ENCODE measurements at places on chromosomes 12 and 14.
A peak's percentile ranks its signal among the peaks of the same experiment; 100 is the strongest.

DNA sequence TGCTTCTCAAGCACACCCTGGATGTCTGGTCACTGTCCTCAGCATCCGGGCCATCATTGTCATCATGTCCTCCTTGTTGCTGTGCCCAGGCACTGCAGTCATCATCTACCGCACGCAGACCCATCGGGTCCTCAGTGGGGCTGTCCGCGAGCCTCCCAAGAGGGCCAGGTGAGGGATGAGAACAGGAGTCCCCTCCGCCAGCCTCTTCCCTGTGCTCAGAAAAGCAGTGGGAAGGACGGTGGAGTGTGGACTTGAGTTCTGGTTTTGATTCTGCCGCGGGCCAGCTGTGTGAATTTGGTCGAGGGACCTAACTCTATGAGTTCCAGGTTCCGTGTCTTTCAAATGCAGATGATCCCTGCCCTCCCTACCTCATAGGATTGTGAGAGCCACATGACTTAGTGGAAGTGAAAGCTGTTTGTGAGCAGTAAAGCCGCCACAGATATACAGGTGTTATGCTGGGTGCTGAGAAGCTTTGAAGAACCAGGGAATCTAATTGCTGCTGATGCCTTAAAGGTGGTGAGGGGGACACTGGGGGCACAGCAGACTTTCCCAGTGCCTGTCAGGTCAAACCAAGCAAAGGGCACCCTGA lies 122.9 kb upstream of the RAP1B start:
- no peak for DNase-seq

- peak; percentile 24 for DNase-seq
These were observed 4.5 kb downstream of the DHH start for GRCh38 chr12:49089821-49090773.

DNA sequence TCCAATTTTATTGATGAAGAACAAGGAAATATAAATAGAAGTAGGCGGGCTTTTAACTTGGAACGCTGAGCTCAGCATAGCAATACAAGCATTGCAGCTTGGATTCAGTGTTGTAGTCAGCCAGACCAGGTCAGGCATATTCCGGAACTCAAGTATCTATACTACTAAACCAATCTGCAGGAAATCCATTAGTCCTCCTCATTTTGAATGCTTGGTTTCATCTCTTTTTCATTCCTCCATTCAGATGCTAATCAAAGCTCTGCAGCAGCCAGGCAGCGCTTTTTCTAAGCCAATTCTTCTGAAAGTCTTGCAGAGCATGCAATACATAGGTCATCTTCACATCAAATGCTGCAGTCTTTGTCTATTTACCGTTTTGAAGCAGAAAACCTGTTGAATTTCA lies 49.0 kb downstream of the KIF21A start:
- no peak for DNase-seq

DNA sequence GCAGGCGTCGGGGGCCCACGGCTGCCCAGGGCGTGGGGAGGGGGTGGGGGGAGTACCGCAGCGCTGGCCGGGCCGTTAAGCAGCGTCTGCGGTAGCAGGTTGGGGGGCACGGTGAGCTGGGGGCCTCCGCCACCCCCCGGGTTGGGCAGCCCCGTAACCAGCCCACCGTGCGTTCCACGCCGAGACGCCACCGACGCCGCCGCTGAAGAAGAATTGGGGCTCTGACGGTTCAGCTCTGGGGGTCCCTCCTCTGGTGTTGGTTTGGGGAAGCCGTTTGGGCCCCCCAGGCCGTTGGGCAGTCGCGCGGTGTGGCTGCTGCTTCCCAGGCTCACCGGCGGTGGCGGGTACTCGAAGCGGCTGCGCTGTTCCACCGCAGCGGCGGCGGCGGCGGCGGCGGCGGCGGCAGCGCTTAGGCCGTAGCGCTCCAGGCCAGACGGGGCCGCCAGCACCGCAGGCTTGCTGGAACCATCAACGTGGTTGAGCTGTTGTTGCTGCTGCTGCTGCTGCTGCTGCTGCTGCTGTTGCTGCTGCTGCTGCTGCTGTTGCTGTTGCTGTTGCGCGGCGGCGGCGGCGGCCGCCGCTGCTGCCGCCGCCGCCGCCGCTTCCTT lies 1.5 kb downstream of the IRF2BPL start:
- no peak for DNase-seq

DNA sequence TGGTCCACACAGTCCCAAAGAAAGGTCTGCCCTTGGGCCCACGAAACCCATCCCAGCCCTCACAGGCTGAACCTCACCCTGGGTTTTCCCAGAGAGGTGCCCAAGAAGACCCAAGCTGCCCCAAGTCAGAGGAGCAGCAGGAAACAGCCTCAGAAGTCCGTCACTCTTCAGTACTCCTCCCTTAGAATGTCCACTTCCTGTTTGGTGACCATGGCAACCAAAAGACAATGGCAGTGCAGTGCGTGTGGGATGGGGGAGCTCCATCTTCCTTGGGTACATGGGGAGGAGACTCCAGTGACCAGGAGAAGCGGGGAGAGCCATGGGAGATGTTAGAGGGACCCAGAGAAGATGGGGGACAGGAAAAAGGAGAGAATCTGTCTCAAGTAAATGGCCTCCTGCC lies 11.3 kb downstream of the SELPLG start:
- DNase-seq = no peak

- no peak for DNase-seq
These were observed 105.1 kb upstream of the SEL1L start for GRCh38 chr14:81638656-81639280.

GRCh38 chr12:122827258-122827657 lies 8.0 kb upstream of the HIP1R start:
- no peak for DNase-seq

DNA sequence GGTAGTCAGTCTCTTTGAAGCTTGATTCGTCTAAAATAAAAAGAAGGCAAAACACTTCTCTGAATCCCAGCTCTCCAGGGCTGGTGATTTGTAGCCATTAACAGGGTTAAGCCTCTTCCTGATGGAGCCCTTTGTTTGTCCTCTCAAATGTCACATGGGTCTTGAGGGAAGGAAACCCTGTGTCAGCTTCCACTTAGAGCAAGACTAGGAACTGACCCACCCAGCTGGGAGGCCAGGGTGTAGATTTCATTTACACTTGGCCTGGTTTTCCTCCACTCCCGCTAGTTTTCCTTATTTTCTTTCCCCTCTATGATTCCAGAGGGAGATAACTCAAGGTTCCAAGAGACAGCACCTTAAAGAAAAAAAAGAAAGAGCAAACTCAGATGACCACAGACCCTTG lies 230.5 kb upstream of the EGLN3 start:
- DNase-seq = peak; percentile 25

DNA sequence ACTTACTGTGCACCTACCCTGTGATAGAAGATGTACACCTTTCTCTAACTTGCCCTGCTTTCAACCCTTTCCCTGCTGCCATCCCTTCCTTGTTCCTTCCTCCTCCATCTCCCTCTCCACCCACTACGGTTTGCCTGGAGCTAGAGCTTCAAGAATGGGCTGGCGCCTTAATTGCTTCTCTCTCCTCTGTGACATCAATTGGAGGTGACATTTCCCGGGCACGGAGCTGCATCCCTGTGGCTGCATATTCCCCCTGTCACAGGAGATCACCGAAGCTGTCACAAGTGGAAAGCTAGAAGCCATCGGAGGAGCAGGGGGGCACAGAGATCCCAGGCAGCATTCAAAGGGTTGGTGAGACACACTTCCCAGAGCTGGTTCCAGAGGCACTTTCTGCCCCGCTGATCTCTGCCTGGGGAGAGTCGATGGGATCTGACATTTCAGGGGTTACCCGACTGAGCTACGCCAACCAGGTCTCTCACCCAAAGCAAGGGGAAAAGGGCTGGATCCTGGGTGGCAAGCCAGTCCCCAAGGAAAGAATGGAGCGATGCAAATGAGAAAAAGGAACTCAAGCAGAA lies 604.9 kb downstream of the MED13L start:
- no peak for DNase-seq

- no peak for DNase-seq
These were observed 116.4 kb downstream of the PRICKLE1 start for GRCh38 chr12:42473130-42473529.

DNA sequence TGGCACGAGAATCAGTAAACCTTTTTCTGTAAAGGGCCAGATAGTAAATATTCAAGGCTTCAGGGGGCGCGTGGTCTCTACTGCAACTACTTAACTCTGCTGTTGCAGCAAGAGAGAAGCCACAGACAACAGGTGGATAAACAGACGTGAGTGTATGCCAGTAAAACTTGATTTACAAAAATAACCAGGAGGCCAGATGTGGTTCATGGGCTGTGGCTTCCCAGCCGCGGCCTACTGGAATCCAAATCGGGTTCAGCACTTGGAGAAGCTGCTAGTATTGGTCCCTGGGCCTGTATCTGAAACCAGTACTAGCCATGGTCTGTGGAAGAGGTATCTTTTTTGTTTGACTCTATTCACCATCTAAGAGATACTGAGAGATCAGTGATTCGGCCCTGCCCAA lies 13.3 kb downstream of the PPP2R5C start:
- DNase-seq = no peak

DNA sequence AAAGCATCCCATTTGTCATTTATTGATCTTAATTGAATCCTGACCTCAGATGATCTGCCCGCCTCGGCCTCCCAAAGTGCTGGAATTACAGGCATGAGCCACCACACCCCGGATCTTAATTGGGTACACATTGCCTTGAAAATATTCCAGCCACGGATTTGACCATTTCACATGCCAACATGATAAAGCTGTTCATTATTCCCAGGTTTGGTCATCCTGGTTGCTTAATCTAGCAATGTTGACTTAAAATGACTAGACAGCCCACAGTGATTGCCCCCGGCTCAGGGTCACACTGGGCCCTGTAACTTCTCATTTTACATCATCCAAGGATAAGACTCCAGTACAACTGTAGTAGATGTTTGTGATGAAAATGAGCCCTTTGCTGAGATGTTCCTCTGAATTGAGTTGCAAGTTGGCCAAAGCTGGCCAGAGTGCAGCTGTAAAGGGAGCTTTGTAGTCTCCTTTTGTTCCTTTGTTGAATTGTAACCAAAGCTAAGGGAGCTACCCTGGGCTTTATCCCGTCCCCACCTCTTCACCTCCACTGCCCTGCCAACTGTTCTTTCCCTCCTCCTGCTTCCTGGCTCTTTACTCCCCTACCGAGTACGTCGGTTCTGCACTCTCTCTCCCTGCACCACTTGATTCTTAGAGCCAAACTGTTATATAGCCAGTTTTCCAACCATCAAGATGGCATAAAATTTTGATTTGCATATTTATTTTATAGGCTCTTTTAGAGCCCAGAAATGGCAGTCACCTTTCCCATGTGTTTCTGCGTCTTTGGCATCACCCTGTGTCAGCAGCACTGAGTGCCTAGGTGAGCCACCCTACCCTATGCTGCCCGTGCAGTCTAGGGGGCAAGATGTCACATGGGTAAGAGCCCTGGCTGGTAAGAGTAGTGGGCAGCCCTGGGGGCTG lies 141.3 kb upstream of the HIF1A start:
- no peak for DNase-seq

DNA sequence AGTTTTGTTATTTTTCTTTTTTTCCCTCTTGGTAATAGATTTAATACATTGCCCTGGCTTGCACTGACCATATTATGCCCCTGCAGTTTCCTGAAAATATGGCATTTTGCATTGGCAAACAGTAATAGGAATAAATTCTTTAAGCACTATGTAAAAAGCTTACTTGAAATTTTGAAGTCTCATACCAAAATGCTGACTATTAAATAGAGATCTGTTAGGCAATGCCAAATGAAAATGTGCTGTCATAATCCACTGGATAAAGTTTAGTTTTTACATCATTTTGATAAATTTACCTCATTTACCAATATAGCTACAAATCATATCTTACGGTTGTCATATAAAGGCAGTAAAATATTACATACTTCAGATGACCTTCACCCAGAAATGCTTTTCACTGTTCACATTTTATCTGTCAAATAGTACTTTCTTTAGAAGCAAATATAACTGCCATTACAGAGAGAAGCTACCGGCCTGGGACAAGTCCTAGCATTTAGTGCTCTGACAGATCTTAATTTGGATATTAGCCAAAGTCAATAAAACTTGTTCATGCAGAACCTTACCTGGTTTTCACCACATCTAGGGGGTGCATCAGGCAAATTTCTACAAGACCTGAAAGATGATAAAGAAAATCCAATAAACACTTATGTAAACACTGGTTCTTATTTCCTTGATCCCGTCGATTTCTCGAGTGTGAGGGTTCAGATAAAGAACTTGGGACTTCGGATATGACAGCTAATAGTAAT lies 212.9 kb downstream of the PAX9 start:
- DNase-seq = no peak

- no peak for DNase-seq
These were observed 1498.5 kb upstream of the TMEM132C start for GRCh38 chr12:126768517-126768916.

DNA sequence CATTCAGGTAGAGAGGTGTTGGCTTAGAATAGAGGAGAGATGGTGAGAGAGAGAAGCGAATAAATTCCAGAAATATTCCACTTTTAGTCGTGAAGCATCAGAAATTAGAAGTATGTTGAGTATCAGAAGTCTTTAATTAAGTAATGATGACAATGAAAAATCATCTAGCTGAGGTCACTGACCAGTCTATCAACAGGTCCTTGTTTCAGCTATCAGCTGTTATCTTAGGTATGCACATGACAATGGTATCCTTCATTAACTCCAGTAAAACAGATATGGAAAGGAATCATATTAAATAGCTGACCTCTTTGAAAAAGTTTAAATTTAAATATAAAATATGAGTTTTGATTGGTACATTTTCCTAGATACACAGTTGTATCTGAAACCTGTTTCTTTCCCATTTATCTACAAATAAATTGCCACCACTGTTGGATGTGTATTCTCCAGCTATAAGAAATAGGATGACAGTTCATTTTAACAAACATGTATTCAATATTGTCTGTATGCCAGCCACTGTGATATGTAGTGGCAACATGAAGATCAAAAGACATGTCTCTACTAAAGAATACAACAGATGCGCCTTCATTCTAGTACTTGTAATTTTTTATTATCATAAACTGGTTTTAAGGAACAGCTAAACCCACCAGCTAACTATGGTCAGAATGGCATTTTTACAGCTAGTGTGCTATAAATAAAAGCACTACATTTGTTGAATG lies 424.2 kb upstream of the DCN start:
- DNase-seq = no peak

GRCh38 chr12:40907115-40907527 lies 214.9 kb downstream of the CNTN1 start:
- no peak for DNase-seq

- DNase-seq = no peak
These were observed 32.3 kb downstream of the PROX2 start for GRCh38 chr14:74843653-74844052.

- peak; percentile 18 for DNase-seq
These were observed 69.4 kb downstream of the ARMH4 start for GRCh38 chr14:58082491-58083098.

- DNase-seq = no peak
These were observed 19.7 kb upstream of the FOXJ2 start for GRCh38 chr12:8012651-8013309.

DNA sequence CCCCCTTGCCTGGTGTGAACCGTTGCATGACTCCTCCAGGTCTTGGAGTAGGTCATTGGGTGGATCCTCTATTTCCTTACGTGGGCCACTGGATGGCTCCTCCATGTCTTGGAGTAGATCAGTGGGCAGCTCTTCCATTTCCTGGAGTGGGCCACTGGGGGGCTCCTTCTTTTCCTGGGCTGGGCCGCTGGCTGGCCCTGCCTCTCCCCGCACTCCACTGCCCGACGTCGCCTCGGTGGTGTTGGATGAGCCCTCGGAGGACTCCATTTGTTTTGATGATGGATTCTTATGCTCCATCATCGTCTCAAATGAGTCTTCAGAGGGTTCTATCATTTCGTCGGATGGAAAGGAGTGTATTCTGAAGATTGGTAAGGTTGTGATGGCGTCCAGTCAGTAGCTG lies 19.1 kb downstream of the RTL1 start:
- DNase-seq = no peak
